Fibroblast of skin of right quadriceps (primary cell): ENCODE measurements at places on chromosomes 2 and 18.

GRCh38 chr2:38862476-38862875 is 13.3 kb downstream of the DHX57 start:
- no peak for DNase-seq

- no peak for DNase-seq
Measured at GRCh38 chr2:48397281-48397680, 132.7 kb upstream of the STON1 start.

- peak; percentile 57 for DNase-seq
Measured at GRCh38 chr2:128549646-128550260, 231.1 kb upstream of the HS6ST1 start.

DNA sequence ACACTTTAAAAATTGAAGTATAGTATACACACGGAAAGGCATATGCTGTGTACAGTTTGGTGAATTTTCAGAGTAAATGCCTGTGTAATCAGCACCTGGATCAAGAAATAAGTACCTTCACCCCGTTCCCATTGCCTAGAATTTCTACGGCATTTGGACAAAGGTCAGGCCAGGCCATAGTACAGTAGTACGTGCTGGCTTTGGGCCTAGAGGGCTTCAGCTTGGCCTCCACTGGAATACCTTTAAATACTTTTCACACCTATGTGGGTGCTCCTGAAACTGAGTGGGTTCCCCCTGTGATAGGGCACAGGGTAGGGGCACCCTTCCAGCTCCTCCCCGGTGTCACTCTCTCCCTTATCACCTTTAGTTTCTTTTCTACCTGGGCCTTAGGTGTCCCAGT is 26.5 kb downstream of the TET3 start:
- no peak for DNase-seq
